Fibroblast of the conjunctiva (primary cell): ENCODE measurements at places on chromosomes 4 and X.

DNA sequence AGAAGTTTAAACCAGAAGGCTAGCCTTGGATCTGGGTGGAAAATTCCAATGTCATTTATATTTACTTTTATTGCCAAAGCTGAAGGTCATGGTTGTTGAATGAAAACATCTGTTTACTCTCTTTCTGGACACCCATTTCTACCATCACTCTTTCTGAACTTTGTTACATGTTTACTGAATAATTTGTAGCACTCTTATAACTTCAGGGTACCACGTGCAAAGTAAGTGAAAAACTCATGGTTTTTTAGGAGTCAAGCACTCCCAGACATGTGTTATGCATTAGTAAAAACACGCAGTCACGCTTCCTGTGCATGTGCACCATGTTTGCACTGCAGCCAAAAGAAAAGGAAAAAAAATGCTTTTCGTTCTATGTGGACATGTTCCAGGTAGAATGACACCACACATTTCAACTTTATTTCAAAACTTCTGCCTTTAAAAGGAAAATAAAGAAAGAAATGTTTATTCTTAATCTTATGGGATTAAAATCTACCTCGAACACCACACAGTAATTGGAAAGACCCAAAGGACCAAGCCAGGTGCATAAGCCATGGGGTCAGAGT lies 31.4 kb upstream of the ADH1C start:
- peak; percentile 97 for DNase-seq

GRCh38 chr4:98994474-98995182 lies 893 bp upstream of the METAP1 start:
- peak; percentile 16 for DNase-seq

GRCh38 chr4:26311633-26312032 lies 9.2 kb upstream of the RBPJ start:
- no peak for DNase-seq

DNA sequence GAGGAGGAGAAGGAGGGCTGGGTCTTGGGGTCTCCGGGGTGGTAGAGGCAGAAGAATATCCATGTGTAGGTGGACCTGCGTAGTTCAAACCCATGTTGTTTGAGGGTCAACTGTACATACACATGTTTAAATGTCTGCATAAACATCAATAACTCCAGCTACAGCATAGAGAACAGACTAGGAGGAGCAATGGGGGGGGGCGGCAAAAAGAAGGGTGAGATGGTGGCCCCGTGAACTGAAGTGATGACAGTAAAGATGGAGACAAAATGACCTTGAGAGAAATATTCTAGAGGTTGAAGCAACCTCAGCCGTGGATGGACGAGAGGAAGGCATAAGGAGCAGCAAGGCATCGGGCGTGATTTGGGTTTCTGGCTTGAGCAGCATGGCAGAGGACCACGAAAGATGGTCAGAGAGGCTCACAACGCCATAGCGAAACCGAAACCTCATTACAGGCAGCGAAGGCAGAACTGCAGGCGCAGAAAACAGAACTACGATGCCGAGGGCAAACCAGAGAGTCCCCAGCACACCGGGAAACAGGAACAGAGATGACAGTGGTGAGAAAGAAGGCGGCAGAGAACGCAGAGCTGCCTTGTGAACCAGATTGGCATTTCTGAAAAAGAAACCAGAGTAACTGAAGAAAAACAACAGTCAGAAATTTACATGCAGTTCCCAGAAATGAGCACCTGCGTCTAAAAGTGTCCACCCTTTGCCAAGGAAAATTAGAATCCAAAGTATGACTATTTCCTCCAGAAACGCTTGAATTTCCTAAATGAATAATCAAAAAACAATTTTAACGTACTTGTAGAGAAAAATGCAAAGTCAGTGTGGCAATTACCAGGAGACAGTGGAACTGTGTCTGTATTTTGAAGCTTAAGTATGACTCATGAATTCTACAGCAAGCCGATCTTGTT lies 50.3 kb upstream of the ENPP6 start:
- DNase-seq = peak; percentile 69

DNA sequence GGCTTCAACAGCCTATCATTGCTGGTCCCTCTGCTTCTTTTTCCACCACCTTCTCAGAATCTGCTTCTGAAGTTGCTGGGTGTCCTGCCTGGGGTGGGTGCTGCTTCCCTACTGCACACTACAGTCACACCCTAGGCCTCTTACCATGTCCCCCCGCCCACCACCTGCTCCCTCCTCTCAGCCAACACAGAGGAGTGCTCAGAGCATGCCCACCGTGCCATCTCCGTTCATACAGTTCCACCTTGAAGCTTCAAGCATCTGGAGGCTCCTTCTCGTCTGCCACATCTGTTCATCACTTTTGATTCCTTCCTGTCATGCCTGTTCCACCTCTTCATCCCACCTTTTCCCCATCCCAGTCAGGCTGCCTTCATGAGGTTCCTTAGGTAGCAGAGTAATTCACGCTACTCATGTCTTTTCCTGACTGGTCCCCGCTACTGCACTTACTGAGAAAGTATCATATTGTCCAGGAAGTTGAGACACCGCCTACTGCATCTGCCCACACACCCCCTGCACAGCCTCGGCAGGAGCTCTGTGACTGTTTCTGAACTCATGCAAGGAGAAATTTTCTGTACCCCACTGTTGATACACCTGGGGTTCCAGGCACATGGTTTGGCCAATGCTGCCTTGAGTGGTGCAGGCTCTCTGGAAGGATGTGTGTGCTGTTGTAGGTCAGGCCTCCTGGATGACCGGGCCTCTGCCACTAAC lies 39.5 kb downstream of the HADH start:
- DNase-seq = no peak

DNA sequence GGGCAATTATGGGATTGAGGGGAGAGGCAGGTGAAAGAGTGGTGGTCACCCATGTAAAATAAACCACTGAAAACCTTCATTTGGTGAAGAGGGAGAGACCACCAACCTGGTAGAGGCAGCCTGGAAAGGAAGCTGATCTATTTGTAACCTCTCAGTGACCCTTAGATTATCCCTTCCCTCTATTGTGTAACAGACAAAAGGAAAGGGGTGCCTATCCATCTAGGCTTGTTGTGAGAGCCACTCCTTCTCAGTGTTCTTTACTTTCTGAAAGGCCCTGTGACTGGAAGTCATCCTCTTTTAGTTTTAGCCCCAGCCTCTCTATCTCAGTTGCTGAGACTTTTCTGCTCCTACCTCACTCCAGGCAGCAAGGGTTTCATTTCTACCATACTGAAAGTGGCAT lies 142.4 kb downstream of the TMEM164 start:
- DNase-seq = no peak
